Endothelial cell (in vitro differentiated cells): ENCODE measurements at places on chromosomes 6 and 20.
A peak's percentile ranks its signal among the peaks of the same experiment; 100 is the strongest.

DNA sequence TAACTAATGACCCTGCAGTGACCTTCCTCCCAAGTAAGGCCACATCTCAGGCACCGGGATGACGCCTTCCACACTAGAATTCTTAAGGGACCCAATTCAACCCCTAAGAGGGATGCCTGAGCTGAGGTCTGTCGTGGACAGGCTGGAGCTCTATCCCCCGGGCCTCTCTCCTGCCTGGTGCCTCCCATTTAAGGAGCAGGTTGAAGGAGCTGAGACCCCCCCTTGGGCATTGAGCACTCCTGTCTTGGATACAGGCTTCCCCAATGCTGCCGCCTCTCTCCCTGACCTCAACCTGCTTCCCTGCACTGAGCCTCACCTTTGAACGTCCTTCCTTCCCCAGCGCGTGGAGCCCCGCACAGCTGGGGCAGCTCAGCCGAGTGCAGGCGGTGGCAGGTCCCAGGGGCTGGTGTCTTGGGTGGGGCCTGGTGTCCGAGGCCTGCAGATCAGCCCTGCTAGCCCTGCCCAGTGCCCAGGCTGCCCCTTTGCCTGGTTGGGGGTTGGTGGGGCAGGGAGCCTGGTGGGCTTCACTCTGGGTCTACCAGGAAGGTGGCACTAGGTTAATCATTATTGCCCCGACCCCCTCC lies 19.9 kb upstream of the BHLHE23 start:
- DNase-seq, result no peak
- peaks cover 3% of the 10 kb centered on the region for H3K4me1 ChIP-seq
- H3K27me3 ChIP-seq, result peaks cover 11% of the 10 kb centered on the region
- H3K27ac ChIP-seq, result no peak overlapping the region

DNA sequence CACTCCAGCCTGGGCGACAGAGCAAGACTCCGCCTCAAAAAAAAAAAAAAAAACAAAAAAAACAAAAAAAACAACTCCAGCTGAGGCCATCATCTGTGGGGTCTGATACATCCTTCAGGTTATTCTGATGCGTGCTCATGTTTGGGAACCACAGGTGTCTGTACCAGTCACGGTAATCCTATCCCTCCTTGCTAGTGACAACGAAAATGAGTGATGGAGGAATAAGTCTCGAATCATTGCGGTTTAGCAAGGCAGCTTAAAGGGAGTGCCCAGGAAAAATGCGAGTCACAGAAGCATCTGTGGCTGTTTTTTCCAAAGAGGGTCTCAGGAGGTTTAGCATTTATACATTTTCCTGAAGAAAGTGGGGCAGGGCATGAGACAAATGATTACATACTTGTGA lies 48.8 kb downstream of the MCUR1 start:
- H3K36me3 ChIP-seq, result no peaks in the 10 kb centered on the region
- no peak for DNase-seq
- no peak overlapping the region for H3K27ac ChIP-seq
- peaks cover 5% of the 10 kb centered on the region for H3K4me1 ChIP-seq

DNA sequence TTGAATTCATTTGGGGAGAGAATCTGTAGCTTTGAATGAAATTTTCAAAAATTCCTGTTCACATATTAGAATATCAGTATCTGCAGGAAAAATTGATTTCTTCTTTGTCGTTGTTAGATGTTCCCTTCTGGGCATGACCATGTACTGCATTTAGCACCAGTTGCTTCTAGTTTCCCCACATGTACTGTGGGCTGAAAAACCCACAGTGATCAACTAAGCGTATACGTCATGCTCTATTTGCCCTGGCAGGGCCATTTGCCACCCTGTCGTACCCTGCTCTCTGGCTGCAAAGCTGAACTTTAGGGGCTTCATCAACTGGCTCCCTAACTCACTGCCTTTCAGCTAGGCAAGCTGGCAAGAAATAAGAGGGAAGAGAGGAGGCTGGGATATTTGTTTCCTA lies 340.7 kb upstream of the TSHZ2 start:
- no peaks in the 10 kb centered on the region for H3K36me3 ChIP-seq
- DNase-seq, result no peak
- H3K27ac ChIP-seq, result no peak overlapping the region
- no peaks in the 10 kb centered on the region for H3K4me1 ChIP-seq
- no peak overlapping the region for H3K4me3 ChIP-seq

DNA sequence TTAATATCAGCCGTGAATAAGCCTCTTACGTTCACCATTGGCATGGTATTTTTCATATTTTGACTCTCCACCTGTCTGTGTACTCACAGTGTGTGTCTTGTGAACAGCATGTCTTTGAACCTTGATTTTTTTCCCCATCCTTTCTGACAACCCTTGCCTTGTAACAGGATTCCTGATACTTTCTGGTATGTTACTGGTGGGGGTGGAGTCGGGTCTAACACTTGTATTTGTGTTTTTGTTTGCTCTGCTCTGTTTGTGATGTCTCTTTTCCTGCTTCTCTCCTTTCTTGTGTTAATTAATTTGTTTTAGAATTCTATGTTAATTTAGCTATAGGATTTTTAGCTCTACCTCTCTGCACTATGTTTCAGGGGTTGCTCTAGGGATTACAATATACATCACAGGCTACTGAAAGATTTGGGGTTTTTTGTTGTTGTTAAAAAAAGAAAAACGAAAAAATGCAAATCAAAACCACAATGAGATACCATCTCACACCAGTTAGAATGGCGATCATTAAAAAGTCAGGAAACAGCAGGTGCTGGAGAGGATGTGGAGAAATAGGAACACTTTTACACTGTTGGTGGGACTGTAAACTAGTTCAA lies 245.1 kb downstream of the CDH4 start:
- H3K4me1 ChIP-seq, result peaks cover 12% of the 10 kb centered on the region
- H3K27me3 ChIP-seq, result peaks cover 3% of the 10 kb centered on the region
- H3K36me3 ChIP-seq, result no peaks in the 10 kb centered on the region
- no peak overlapping the region for H3K4me3 ChIP-seq

- H3K27ac ChIP-seq, result no peak overlapping the region
- DNase-seq, result peak; percentile 72
- no peaks in the 10 kb centered on the region for H3K4me1 ChIP-seq
- no peaks in the 10 kb centered on the region for H3K27me3 ChIP-seq
Measured at GRCh38 chr6:152552616-152553209, 84.4 kb downstream of the SYNE1 start.

DNA sequence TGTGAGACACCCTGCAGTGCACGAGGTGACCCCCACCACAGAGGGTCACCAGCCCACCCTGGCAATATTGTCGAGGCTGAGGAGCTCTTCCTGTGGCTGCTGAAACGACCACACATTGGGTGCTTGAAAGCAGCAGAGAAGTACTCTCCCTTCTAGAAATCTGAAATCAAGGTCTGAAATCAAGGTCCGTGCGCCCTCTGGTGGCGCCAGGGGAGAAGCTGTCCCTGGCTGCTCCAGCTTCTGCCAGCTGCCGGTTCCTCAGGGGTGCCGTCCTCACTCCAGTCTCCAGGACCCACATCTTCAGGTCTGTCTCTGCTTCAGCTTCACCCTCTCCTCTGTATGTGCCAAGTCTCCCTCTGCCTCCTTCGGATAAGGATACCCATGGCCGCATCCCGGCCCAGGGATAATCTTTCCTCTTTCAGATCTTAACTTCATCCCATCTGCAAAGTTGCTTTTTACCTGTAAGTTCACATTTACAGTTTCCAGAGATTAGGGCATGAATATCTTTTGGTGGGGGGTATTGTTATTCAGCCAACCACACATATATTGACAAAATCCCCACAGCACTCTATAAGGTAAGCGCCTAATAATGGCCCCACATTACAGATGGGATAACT lies 108.3 kb upstream of the PHACTR3 start:
- H3K4me1 ChIP-seq, result no peaks in the 10 kb centered on the region
- no peaks in the 10 kb centered on the region for H3K36me3 ChIP-seq
- H3K27me3 ChIP-seq, result peaks cover 4% of the 10 kb centered on the region
- DNase-seq, result peak; percentile 83

- H3K27me3 ChIP-seq, result peaks cover 1% of the 10 kb centered on the region
- DNase-seq, result no peak
- H3K36me3 ChIP-seq, result peaks cover 13% of the 10 kb centered on the region
- no peak overlapping the region for H3K27ac ChIP-seq
Measured at GRCh38 chr6:610882-611281, 46.0 kb downstream of the HUS1B start.

DNA sequence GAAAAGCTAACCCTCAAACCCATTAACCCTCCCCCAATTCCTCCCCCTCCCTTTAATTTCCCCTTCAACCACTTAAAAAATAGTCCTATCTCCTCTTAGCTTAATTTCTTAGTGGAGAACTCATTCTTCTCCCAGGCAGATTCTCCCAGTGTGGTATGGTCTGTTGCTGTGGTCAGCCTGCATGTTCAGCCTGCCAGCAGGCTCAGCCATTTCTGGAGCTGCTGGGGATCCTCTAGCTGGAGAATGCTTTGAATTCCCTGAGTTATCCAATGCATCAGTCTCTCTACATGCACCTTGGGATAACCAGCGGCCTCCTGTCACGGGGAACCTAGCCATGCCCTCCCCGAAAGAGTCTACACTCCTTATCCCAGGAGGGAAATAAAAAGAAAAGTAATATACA lies 375.4 kb upstream of the RSPO3 start:
- no peak overlapping the region for H3K27ac ChIP-seq
- H3K4me1 ChIP-seq, result no peaks in the 10 kb centered on the region
- H3K36me3 ChIP-seq, result no peaks in the 10 kb centered on the region
- H3K27me3 ChIP-seq, result no peaks in the 10 kb centered on the region
- DNase-seq, result no peak

GRCh38 chr6:119368921-119369320 lies 19.4 kb upstream of the MAN1A1 start:
- no peak for DNase-seq
- H3K4me1 ChIP-seq, result no peaks in the 10 kb centered on the region
- H3K4me3 ChIP-seq, result no peak overlapping the region
- no peaks in the 10 kb centered on the region for H3K27me3 ChIP-seq

GRCh38 chr6:40022867-40023266 lies 88.6 kb upstream of the MOCS1 start:
- H3K36me3 ChIP-seq, result no peaks in the 10 kb centered on the region
- H3K4me1 ChIP-seq, result no peaks in the 10 kb centered on the region
- H3K27ac ChIP-seq, result no peak overlapping the region
- H3K27me3 ChIP-seq, result peaks cover 1% of the 10 kb centered on the region

GRCh38 chr20:51749674-51750036 lies 18.5 kb downstream of the ATP9A start:
- no peaks in the 10 kb centered on the region for H3K27me3 ChIP-seq
- H3K4me1 ChIP-seq, result peaks cover 11% of the 10 kb centered on the region
- H3K36me3 ChIP-seq, result no peaks in the 10 kb centered on the region
- H3K27ac ChIP-seq, result no peak overlapping the region
- no peak for DNase-seq
- no peak overlapping the region for H3K4me3 ChIP-seq

- peaks cover 24% of the 10 kb centered on the region for H3K4me1 ChIP-seq
- H3K4me3 ChIP-seq, result no peak overlapping the region
- DNase-seq, result no peak
- H3K27me3 ChIP-seq, result no peaks in the 10 kb centered on the region
Measured at GRCh38 chr6:658244-658643, 1.3 kb upstream of the HUS1B start.

DNA sequence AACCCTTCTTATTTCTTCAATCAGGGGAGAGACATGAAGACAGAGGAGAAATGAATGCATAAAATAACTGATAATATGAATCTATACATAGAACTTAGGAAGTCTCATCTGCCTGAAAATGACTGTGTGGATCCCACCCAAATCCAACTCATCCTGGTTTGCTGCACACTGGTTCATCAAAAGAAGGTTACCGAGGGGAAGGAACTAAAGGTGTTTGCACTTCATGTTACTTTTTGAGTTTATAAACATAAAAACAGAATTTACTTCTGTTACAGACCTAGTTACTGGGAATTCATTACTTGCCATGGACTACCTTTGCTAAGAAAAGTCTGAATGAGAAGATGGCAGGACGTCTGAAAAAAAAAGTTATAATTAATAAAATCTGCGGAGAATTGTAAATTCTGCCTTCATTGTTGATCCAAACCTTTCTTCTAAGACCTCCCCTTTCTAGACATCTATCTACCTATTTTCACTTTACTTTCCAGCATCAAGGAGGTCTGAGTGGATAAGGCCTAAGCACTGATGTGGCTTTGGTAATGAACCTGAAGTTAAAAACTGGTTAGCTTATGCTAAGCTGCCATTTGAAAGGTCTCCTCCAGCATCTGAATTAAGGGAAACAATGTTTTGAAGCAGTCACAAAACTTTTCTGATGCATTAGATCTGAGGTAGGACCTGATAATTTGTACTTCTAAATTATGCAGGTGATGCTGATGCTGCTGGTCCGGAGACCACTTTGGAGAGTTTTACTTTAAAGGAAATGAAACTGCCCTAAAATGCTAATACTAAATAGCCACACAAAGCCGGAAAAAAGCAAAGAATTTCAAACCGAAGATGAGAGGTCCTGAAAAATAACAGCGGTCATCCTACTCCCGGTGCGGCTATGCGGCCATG lies 84.0 kb downstream of the HFE start:
- no peak for DNase-seq
- H3K36me3 ChIP-seq, result no peaks in the 10 kb centered on the region
- peak overlapping the region; percentile 95 for H3K4me3 ChIP-seq
- H3K4me1 ChIP-seq, result peaks cover 11% of the 10 kb centered on the region
- H3K27me3 ChIP-seq, result peaks cover 2% of the 10 kb centered on the region

GRCh38 chr20:45999557-46000261 lies 9.0 kb upstream of the MMP9 start:
- peaks cover 72% of the 10 kb centered on the region for H3K4me1 ChIP-seq
- DNase-seq, result no peak
- no peak overlapping the region for H3K4me3 ChIP-seq
- no peak overlapping the region for H3K27ac ChIP-seq
- H3K27me3 ChIP-seq, result peaks cover 10% of the 10 kb centered on the region
- H3K36me3 ChIP-seq, result no peaks in the 10 kb centered on the region

DNA sequence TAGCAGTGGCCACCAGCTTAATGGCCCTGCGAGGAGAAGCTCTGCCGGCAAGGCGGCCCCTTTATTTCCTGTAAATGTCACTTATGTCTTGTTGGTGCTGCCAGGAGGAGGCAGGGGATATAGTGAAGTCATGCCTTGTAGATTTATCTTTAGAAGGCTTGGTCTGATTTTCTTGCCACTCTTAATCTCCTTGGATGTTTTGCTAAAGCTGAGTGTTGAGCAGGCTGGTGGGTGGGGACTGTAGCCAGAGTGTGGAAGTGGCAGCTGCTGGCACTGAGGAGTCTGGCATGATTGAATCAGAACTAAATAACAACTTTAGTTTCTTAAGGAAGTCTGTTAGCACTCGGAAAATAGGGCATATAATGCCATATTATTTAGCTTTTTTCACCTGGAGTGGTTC lies 77.9 kb downstream of the PHF20 start:
- H3K27me3 ChIP-seq, result peaks cover 2% of the 10 kb centered on the region
- peaks cover 41% of the 10 kb centered on the region for H3K36me3 ChIP-seq
- peaks cover 11% of the 10 kb centered on the region for H3K4me1 ChIP-seq
- DNase-seq, result no peak
- H3K27ac ChIP-seq, result peak overlapping the region; percentile 57
- H3K4me3 ChIP-seq, result no peak overlapping the region
